ENCODE measurements at places on chromosomes 1 and 21.
A peak's percentile ranks its signal among the peaks of the same experiment; 100 is the strongest.

GRCh38 chr1:818618-819291, 105.0 kb upstream of the SAMD11 start:
- no peak for DNase-seq

- DNase-seq, result no peak
Measured at GRCh38 chr21:43590194-43590593, 69.1 kb downstream of the HSF2BP start.

GRCh38 chr1:98749152-98749756, 87.7 kb downstream of the SNX7 start:
- no peak for DNase-seq

DNA sequence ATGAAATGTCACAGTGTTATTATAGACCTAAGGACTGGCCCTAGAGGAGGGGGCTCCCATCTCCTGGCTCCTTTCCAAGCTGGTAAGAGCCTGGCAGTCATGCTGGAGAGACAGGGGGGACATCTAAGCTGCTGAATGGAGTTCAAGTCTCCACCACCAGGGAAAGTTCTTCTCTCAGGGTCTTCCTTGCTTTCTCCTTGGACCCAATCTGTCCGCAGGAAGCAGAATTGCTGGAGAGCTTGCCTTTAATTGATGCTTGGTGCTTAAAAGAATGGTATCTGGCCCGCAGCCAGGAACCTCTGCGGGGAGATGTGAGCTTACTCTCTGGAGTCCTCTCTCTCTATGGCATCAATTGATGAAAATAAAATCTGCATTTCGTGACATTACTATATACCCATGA, 25.1 kb downstream of the IRF2BP2 start:
- peak; percentile 43 for DNase-seq

DNA sequence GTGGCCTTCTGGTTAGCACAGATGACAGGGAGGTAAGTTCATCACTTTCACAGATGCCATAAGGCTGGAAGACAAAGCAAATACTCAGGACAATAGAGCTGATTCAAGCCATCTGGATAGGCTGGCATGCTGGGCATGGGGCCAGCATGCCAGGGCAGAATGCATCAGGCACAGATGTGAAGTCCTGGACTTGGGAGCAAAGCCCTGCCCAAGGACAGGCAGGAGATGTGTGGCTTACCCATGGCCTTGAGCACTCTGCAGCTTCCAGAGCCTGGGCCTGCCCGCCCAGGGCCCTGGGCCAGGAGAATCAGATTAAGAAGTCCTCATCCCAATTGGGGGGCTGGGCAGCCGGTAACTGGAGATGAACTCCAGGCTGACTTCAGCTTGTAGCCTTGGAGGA, 135.7 kb upstream of the ZC3H12A start:
- no peak for DNase-seq

GRCh38 chr1:156924478-156925153, 4.2 kb downstream of the LRRC71 start:
- DNase-seq, result peak; percentile 24

GRCh38 chr1:234478152-234478480, 863 bp downstream of the TARBP1 start:
- DNase-seq, result peak; percentile 78

DNA sequence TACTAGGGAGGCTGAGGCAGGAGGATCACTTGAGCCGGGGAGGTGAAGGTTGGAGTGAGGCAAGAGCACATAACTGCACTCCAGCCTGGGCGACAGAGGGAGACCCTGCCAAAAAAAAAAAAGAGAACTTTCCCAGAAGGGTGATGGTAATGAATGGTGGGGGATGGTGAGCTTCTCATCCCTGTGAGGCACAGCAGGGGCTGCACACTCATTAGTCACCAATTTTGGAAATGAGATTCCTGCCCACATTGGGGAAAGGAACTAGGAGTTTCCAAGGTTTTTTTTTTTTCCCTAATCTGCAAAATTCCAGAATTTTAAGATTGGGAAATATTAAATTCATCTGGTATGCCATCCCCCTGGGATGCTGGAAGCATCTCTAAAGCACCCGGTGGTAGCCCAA, 50.2 kb upstream of the SSBP3 start:
- no peak for DNase-seq

DNA sequence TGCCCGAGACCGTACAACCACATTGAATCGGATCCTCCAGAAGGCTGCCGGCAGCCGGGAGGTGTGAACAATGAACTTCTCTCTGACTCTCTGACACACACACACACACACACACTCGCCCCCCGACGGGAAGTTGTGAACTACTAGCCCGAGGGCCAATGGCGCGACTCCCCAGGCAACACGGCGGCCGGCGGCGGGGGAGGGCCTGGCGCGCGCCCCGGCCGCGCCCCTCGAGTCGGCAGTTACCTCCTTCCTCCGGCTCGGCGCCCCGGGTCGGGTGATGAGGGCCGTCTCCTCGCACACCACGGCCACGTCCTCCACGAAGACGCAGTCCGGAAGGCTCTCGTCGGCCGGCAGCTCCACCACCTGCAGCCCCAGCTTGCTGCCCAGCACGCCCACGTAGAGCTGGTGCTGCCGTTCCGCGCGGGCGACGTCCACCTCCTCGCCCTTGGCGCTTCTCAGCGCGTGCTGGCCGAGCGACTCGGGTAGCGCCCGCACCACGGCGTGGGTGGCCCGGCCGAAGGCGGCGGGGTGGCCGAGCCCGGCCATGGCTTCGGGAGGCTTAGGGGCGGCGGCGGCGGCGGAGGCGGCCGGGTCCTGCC, 361 bp downstream of the DDAH1 start:
- DNase-seq, result peak; percentile 80

- no peak for DNase-seq
Measured at GRCh38 chr1:32763221-32763620, 53.9 kb downstream of the YARS1 start.

DNA sequence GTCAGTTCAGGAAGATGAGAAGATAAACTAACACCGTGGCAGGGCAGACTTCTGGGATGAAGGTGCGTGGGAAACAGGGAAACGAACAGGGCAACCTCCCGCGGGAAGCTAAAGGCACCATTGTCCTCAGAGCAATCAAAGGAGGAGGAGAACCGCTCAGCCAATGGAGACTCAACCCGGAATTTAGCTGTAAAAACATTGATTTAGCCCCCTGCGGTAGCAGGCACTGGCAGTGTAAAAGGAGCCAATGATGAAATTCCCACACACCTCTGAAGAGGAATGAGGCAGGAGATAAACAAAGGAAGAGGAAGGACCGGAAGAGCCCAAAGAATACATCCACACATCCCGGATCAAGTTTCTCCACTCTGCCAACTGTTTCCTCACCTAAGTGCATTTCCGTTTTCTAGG, 19.5 kb downstream of the HLCS start:
- DNase-seq, result no peak

DNA sequence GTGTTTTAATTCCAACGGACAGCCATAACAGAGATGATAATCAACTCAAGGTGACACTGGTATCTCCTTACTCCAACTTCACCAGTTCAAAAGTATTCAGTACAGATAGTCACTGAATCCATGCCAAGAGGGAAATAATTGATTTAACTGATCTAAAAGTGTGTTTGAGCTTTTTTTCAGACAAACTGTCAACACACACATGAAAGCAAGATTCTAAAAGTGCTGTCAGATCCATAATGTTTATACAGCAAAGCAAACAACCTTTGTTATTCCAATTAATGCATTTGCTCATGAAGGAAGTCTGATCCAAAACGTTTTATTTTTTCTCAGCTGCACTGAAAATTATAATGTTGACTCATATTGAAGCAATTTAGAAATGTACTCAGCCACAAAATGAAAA, 5.9 kb upstream of the PRKAA2 start:
- no peak for DNase-seq

DNA sequence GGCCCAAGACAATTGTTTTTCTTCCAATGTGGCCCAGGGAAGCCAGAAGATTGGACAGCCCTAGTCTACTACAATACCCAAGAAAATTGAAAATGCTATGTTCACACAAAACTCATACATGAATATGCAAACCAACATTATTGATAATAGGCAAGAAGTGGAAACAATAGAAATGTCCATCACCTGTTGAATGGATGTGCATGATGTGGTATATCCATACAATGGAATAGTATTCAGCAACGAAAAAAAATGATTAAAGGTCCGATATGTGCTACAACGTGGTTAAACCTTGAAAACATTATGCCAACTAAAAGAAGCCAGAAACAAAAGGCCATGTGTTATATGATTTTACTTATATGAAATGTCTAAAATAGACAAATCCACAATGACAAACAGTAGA, 262.3 kb downstream of the LRRC40 start:
- no peak for DNase-seq

DNA sequence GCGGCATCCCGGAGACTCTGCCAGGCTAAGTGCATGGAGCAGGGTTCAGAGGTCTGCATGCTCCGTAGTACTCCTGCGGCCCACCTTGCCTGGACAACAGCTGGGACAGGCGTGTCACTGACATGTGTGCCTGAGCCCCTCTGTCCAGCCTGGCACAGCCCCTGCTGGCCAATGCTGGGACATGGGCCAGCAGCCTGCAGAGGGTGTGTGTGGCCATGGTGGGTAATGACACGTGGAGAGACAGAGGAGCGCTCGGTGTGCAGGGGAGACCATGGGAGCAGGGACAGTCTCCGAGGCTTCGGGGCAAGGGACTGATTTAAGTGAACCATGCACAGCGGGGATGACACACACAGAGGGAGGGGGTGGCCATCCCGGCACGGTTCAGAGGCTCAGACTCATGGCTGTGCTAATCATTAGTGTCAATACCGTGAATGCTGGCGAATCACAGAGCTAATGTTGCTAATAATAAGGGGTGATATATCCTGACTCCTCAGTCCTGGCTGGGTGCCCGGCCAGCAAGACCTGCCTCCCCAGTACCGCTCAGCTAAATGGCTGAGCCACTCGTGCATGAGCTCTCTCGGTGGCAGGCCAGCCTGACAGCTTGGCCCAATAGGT, 41.5 kb downstream of the IGSF21 start:
- DNase-seq, result no peak

DNA sequence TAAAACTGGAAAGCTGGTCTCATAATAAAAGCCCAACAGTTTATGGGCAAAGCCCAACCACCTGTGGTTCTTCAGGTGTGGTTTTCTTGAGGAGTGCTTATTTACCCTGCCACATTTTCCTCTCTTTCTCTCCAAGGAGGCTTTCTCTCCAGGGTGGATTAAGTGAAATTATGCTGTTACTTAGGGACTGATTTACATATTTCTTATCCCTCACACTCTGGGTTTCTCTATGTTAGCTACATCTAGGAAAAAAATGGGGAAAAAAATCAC, 4.8 kb downstream of the TBX19 start:
- peak; percentile 32 for DNase-seq

GRCh38 chr1:72119491-72119890, 162.8 kb downstream of the NEGR1 start:
- DNase-seq, result no peak

DNA sequence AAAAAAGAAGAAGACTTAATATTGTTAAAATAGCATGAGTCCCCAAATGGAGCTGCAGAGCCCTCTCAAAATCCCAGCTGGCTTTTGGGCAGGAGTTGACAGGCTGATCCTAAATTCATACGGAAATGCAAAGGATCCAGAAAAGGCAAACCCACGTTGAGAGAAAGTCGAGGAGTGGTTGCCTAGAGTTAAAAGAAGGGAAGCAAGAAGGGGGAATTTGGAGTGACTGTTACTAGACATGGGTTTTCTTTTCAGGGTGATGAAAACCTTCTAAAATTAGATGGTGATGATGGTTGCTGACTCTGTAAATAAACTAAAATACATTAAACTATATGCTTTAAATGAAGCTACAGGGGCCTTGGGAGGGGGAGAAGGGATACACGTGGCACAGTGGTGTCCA, 1.6 kb downstream of the DNMT3L start:
- no peak for DNase-seq

DNA sequence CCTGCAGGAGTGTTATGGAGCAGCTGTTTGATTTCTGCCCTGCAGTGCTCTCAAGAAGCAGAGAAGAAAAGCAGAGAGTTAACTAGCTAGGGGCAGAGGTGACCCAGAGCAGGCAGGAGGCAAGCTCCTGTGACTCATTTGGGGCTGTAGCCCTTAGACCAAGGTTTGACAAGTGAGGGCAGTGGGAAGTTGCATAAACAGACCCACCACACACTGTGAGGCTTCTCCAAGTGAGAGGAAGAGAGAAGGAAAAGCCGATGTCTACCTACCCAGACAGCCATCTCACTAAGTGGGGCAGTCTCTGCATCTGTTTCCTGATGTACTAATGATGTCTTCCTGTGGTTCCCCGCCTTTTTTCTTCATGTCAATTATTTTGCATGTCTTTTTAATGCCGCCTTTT, 159.9 kb upstream of the NR5A2 start:
- no peak for DNase-seq

GRCh38 chr1:92958203-92958970, 2.9 kb downstream of the DIPK1A start:
- no peak for DNase-seq

DNA sequence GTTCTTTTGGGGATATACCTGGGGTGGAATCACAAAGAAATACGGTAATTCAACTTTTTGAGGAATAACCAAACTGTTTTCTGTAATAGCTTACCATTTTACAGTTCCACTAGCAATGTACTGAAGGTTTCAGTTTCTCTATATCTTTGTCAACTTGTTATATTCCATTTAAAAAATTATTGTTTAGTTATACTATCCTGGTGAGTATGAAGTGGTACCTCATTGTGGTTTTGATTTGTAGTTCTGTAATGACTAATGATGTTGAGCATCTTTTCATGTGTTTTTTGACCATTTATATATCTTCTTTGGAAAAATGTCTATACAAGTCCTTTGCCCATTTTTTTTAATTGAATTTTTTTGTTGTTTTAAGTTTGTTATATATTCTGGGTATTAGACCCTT, 39.4 kb downstream of the MAST2 start:
- no peak for DNase-seq

- DNase-seq, result peak; percentile 47
Measured at GRCh38 chr1:167713330-167714081, 8.3 kb upstream of the MPZL1 start.

DNA sequence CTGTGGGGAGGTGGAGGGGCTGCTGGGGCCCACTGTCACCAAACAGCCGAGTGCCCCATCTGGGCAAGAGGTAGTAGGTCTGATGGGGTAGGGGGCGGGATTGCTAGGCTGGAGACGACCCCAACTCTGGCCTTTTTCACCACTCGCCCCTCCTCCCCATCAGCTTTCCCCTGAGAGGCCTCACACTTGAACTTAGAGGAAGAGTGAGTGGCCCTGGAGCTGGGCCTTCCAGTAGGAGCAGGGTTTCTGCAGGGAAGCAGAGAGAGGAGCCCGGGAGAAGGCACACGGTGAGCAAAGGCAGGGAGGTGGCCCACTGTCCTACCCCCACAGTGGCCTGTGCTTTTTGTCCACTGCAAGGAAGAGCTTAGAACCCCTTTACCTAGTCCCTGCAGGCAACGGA, 111.9 kb upstream of the WNT4 start:
- no peak for DNase-seq

- peak; percentile 51 for DNase-seq
Measured at GRCh38 chr1:167524651-167525050, 6.3 kb upstream of the CD247 start.

Data from NCI-H146 (cell line).